ENCODE measurements at places on chromosomes 6 and 20.
A peak's percentile ranks its signal among the peaks of the same experiment; 100 is the strongest.

GRCh38 chr6:3648724-3649123 is 102.8 kb downstream of the PXDC1 start:
- DNase-seq = no peak

DNA sequence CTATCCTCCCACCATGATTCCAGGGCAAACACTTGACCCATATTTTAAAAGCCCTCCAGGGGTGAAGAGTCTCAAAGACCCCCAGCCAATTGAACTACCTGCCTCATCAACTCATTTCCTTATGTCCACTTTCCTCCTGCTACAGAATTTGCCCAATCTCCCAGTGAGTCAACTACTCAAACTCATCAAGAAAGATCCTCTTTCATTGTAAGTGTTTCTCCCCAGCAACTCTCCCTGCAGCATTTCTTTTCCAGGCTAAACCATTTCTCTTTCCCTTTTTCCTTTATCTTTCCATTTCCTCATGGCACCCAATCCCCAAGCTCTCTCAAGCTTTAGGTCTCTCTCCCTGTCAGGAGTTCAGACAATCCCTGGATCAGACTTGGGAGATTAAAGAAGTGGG is 1.5 kb downstream of the DLK2 start:
- DNase-seq = no peak

GRCh38 chr6:44232676-44233566 is 9.5 kb downstream of the SLC29A1 start:
- no peak for DNase-seq

GRCh38 chr6:107655864-107656263 is 165.9 kb downstream of the SOBP start:
- no peak for DNase-seq

- no peak for DNase-seq
Observed at GRCh38 chr20:15930311-15931305, 642.6 kb downstream of the KIF16B start.

DNA sequence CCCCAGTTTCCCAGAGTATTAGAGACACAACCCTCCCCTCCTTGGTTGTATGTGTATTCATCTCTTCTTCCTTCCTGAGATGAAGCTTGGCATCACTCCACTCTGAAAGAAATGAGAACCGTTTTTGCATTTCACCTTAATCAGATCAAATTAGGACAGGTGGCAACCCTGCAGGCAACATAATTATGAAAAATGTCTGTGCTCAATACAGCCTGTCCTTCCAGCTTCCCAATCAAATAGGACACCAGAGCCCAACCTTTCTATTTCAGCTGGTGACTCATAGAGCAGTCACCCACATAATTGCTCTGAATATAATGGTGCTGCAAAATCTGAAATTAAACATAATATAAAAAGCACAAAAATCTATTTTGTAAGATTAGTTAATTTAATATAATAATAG is 310.2 kb upstream of the AGPAT4 start:
- no peak for DNase-seq

DNA sequence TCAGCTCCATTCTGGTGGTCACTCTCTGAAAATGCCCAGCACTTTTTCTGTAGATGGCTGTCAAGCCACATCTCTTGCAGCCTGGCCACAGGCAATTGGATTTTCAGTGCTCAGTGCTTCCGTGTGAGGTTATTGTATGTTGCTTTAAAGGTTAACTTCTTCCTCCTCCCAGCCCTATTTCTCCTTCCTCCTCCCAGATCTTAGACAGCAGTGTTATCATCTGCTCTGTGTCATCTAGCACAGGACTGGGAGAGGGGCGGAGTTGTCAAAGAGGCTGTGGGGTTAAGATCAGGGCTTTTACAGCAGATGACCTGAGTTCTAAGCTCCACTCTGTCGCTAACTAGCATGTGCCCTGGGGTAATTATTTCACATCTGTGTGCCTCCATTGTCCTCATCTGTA is 129.0 kb downstream of the PHACTR3 start:
- DNase-seq = no peak

DNA sequence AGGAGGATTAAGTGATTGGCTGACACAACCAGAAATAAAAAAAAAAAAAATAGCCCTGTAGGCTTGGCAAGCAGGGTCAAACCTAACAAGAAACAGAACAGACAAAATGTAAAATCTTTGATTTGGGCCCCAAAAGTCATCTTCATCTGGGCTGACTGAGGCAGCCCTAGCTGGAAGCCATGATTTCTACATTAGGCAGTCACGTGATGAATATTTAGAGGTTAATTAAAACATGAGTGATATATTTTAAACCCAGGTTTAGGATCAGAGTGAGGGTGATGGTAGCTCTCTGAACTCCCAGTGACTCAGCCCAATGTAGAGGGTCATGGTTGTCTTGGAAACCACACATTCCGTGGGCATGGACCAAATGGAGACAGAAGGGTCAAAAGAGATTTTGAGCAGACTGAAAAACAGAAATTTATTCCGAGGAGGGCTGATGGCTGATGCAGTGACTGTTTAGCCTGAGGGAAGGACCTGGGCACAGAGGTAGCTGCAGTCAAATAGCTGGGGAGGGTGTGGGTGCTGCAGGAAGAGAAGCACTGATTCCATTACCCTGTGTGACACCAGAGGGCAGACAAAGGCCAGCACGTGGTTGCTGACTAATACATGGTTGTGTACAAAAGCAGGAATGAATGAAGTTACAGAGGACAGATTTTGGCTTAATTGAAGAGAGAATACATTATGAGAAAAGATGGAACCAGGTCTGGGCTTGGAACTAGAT is 573.1 kb upstream of the CHD6 start:
- DNase-seq = no peak

DNA sequence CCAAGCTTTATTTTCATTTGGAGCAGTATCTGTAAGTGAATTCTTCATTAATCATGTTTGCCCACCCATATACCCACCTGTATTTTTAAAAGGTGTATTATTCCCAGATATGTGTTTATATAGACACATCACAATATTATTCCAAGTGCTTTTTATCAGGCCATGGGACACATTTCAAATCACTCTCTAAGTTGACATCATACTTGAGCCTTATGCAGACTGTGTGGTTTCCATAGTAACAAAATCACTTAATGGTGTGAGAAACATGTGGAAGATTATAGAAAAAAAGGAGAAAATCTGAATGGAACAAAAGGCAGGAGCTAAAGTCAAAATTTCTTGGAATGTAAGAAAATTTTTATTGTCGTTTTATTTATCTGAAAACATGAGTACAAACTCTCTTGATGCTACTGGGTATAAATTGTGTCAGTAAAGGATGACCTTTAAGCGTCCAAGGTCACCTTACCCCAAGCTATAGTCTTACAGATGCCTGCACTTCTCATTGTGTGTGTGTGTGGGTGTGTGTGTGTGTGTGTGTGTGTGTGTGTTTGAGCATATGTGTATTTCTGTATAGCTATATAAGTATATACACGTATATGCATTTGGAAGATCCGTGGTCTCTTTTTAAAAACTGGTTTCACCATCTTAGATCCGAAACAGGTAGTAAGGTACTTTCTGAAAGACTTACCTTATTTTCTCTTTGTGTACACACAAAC is 79.8 kb upstream of the CCN6 start:
- no peak for DNase-seq

- DNase-seq = no peak
Observed at GRCh38 chr20:44098657-44099056, 88.3 kb downstream of the JPH2 start.

GRCh38 chr20:22472447-22473100 is 111.8 kb downstream of the FOXA2 start:
- DNase-seq = no peak

DNA sequence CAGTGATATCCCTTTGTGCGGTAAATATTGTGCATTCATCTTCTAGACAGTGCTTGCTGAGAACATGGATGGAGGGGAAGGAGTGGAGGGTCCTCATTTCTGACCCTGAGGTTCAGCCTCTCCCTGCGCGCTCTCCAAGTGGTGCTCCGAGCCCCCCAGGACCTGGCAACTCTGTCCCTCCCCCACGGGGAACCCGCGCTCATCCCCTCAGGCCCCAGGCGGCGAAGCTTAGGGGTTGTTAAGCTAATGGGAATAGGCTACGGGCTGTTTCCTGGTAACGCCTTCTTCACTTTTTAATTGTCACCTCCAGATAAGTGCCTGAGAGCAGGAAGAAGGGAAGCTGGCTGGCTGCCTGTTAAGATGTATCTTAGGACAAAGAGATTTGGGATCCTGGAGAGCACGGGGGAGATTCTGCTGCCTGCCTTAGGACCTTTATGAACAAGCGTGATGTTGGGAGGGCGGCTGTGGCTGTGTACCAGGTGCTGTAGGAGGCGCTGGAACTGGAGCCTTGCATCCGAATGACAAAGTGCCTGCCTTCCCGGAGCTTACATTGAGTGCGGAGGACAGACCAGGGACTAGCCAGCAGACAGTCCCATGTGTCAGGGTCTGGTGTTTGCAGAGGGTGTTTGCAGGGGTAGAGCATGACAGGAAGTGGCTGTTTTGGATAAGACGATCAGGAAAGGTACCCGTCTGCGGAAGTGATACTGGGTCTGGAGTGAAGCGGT is 11.7 kb downstream of the TSHZ2 start:
- no peak for DNase-seq

DNA sequence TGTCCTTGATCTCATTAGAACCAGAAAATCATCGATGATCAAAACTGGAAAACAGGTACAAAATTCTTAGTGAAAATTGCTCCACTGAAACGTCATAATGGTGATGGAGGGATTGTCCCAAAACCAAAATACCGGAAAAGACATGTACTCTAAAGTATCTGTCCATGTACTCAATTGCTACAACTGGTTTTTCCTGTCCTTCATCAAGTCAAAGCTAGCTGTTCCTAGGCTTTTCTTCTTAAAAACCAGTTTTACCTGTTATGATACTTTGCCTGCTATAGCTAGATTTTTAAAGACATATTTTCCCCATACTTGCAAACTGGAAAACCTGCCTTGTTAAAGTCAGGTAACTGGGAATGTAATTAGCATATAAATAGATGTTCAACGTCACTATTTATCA is 50.5 kb upstream of the LRRC1 start:
- no peak for DNase-seq

DNA sequence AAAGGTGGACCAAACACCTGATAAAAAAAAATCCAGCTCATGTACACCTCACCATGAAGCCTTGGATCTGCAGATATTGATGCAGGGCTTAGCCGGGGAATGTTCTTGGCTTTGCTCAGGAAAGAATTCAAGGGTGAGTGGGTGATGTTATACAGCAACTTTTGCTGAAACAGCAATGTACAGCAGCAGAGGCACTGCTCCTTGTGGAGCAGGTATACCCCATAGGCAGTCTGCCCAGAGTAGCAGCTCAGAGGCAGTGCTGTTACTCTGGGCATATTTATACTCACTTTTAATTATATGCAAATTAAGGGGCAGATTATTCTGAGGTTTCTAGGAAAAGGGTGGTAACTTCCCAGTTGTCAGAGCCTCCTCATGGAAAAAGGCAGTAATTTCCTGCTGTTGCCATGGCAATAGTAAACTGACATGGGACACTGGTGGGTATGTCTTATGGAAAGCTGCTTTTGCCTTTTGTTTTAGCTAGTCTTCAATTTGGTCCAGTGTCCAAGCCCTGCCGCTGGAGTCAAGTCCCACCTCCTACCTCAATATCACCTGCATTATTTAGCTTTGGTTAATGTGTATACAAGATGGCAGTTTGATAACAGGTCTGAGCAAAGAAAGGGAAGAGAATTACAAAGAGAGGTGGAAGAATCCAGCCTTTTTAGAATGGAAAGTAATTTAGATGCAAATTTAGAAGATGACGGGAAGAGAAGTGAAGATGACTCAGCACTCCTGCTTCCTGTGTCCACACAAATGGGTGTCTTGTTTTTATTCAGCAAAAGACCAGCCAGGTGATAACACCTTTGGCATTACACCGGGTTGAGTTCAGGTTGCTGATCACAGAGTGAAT is 110.1 kb upstream of the JAG1 start:
- no peak for DNase-seq

GRCh38 chr20:50844430-50845100 is 49.7 kb downstream of the BCAS4 start:
- peak; percentile 5 for DNase-seq

- no peak for DNase-seq
Observed at GRCh38 chr6:37575221-37575620, 75.5 kb upstream of the CCDC167 start.

DNA sequence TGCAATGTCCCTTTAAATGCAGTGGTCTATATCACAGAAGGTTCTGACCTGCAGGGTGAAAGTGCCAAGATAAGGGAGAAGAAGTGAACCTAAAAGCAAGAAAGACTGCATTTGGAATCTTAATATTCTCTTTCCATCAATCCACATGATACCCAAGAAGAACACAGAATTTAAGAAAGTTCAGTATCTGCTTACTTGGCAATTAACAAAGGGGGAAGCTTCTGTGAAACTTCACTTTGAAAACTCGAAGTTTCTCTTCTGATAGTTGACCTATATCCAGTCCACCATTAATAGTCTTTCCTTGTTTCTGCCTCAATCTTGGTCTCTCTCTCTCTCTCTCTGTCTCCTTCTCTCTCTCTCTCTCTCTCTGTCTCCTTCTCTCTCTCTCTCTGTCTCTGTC is 592.0 kb downstream of the UTRN start:
- no peak for DNase-seq

GRCh38 chr6:86016567-86016966 is 373.9 kb upstream of the SYNCRIP start:
- DNase-seq = no peak

All from stimulated activated CD8-positive, alpha-beta memory T cell treated with anti-CD3 and anti-CD28 coated beads, Interleukin-15, amount 100 ng/mL, for 1 hour (primary cell).